ENCODE measurements at places on chromosomes 4 and X. TPM values are rescaled to one million over a fixed set of nuclear protein-coding genes. Genes with fewer than 3 reads are reported as not detected.

DNA sequence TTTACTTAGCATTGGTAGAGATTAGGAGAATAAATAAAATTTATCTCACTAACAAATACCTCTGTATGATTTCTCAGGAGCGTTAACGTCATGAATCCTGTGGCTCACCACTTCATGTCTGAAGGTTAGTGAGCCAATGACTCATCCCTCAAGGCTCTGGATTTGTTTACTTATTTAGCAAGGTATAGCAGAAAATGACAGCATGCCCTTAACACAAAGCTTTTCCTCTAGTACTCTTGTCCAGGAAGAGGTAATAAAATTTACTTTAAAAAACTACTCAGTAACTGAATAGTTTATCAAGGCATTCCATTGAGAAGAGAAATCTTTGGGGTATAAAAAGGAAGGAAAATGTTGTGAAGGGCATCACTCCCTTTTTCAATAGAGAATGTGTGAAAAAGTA is 823.8 kb downstream of the CCSER1 start:
- DNase-seq, result peak; percentile 86

DNA sequence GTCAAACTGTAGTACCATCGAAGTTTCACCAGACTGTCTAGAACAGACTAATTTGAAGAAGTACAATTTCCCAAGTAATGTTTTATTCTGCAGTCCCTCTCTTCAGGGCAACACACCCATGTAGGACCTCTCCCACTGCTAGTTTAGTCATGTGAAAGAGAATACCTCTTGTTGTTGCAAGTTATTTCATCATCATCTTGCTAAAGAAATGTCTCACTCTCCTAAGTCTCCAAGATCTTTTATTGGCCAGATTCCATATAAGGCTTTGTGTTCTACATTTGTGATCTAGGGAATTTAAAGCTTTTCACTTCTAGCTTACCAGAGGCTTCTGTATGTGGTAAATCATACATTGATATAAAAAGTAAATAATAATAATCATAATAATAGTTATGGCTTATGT is 745.3 kb upstream of the MAGEB2 start:
- DNase-seq, result peak; percentile 11

DNA sequence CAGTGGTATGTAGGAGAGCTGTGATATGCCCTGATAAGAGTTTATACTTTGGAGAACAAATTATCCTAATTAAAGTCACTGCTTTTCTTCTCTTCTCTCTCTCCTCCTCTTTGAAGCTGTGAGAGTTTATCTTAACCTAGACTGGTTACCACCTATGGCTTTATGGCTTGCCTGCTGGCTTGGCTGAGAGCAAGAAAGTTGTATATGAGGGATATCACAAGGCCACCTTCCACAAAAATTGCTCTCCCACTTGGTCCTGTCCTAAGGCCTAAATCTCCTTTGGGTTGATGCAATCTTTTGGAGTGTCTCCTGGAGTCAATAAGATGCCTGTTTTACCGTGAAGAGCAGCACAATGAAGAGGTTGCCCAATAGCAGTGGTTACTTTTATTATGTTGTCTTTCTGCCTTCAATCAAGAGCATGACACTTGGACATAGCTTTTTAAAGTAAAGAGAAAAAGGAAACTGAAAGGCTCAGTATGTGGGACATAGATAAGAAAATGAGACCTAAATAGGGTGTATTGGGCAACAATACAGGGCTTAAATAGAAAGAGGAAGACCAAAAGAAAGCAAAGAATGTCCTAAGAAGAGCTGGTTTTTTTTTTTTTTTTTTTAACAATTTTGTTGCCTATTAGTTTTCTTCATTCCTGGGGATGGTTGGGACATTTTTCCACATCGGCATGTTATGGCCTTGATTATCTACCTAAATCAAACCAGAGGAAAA is 9.2 kb downstream of the GUCY1A1 start:
- DNase-seq, result no peak

- peak; percentile 87 for DNase-seq
Measured at GRCh38 chrX:69109706-69110105, 55.5 kb downstream of the PJA1 start.

GRCh38 chrX:153647461-153648357 is 706 bp downstream of the DUSP9 start:
- no peak for DNase-seq

DNA sequence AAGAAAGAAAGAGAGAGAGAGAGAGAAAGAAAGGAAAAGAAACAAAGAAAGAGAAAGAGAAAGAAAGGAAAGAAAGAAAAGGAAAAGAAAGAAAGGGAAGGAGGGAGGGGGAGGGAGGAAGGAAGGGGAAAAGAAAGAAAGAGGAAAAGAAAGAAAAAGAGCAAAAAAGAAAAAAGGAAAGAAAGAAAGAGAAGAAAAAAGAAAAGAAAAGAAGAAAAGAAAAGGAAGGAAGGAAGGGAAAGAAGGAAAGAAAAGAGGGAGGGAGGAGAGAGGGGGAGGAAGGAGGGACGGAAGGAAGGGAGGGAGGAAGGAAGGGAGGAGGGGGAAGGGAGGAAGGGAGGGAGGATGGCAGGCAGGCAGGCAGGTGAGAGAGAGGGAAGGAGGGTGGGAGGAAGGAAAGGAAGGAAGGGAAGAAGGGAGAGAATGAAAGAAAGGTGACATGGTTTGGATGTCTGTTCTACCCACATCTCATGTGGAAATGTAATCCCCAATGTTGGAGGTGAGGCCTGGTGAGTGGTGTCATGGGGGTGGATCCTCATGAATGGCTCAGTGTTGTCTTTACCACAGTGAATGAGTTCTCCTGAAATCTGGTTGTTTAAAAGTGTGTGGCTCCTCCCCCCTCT is 83.0 kb upstream of the DCLK2 start:
- DNase-seq, result no peak

DNA sequence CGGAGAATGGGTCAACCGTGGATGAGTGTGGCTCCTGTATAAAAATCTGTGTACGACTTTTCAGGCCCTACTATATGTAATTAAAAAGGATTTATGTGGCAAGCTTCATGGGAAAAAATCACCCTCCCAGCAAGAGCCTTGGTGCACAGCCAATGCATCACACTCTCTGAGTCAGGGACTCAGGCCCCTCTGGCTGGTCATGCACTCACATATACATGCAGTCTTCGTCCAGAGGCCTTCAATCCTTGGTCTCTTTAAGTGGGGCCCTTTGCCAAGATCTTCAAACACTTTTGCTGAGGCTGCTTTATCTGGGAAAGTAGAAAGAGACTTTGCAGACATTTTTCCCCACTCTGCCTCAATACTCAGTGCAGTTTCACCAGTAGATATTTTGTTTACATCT is 311.4 kb upstream of the FSTL5 start:
- no peak for DNase-seq

DNA sequence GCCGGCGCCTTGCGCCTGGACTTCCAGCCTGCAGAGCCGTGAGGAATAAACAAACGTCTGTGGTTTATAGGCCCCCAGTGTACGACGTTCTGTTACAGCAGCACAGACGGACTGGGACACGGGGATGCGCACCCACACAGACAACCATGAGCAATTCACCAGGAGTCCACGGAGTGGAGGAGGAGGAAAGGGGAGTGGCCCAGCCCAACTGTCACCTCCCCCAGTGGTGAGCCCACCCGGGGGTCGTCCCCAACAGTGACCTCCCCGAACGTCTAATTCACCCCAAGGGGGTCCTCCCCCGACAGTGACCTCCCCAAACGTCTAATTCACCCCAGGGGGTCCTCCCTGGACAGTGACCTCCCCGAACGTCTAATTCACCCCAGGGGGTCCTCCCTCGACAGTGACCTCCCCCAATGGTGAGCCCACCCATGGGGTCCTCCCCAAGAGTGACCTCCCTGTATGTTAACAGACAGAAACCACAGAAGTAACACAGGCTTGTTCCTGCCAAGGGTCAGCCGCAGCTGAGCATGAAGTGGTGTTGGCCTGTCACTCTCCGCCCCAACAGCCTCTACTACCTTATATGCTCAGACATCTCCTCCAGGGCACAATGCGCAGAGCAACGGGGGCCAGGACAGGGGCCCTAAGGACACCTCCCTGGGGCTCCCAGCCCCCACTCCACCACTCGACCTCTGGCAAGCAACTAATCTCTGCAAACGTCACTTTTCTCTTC is 6.2 kb downstream of the GAK start:
- no peak for DNase-seq

DNA sequence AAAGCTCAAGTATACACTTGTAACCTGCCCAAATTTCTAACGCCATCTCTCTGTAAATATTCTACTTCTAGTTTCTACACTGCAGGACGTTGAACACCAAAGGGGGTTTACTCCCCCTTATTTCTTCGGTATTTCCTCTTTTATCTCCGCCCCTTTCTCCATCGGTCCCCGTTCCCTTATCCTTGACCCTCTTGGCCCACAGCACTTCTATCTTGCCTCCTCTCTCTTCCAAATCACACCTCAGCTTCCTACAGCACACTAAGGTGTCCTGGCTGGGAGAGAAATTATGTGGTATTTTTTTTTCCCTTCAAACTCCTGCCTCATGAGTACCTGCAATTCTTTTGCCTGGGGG is 715 bp downstream of the ZMAT1 start:
- no peak for DNase-seq

DNA sequence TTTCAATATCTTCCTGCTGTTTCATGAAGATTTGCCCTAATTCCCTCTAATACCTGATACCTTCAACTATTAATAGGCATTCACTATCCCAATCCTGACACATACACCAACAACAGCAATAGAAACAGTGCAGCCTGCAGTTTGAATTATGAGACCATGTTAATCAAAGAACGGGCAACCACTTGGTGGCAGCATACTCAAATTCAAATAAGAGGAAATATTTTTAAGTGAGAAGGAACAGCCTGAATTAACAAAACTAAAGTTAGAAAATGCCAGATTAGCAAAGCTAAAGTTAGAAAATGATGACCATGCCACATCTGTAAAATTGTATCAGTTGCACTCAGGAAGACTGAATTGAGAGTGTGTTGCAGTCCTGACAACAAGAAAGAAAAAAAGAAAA is 204.9 kb downstream of the SMARCA1 start:
- no peak for DNase-seq

DNA sequence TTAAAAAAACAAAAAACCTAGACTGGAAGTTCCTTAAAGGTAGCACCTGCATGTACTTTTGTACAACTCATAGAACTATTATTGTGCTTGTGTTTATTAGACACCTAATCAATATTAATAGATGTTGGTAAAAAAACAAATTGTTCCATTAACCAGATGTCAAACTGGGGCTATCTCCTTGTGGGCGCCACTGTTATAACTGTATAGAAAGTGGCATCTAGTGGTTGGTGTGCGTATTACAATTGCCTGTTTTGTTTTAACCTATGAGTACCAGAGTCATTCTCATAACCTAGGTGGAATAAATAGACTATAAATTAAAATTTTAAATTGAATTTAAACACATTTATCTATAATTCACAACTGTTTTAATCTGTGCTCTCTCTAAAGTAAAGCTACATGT is 97.4 kb downstream of the COL4A5 start:
- DNase-seq, result peak; percentile 21

DNA sequence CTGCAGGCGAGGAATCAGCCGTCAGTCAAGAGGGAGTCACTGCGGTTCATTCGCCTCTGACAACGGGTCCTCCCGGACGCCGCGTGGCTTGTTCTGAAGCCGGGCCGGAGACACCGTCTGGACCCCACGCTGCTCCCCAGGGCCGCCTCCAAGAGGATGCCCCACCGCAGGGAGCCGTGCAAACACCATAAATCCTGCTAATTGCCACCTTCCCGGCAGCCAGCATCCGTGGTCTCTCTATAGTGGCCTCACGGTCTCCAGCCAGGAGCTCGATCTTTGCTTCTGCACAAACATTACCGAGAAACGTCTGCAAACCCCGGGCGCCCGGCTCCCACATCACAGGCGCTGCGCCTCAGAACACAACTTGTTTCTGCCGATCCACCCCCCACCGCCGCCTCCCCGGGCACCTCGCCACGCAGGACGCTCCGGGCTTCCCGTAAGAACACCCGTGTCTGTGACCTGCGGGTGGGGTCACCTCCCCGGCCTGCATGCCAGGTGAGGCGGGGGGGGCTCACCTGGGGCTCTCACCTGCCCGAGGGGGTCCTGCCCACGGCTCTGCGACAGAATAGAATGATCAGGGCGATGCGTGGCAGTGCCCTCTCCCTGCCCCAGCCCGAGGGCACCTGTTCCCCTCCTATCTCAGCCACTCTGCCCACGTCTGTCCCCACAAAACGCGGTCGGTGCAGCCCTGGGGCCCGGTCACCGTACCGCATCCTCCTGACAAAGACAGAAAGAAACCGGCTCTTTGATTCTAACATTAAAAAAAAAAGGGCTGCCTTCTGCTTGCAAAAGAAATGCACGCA is 32.4 kb upstream of the PPP2R3B start:
- DNase-seq, result no peak

GRCh38 chr4:164210377-164210776 is 543.6 kb upstream of the SMIM31 start:
- no peak for DNase-seq

- DNase-seq, result no peak
Measured at GRCh38 chrX:44953734-44954502, 80.9 kb downstream of the KDM6A start.

DNA sequence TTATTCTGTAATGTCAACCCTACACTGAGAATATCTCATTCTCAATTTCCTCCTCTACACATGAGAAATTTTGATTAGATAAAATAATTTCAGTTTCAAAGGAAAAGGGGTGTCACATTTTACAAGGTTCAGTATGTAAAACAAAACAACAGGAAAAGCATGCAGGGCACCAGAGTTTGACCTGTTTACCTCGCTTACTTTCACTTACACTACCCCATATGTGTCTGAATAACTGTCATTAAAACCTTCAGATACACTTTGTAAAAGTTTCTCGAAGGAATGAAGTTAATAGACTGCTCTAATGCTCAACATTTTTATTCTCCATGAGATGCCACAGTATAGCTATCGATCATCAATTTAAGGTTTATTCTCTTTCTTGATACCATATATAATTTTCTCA is 12.3 kb upstream of the PCDH10 start:
- no peak for DNase-seq

DNA sequence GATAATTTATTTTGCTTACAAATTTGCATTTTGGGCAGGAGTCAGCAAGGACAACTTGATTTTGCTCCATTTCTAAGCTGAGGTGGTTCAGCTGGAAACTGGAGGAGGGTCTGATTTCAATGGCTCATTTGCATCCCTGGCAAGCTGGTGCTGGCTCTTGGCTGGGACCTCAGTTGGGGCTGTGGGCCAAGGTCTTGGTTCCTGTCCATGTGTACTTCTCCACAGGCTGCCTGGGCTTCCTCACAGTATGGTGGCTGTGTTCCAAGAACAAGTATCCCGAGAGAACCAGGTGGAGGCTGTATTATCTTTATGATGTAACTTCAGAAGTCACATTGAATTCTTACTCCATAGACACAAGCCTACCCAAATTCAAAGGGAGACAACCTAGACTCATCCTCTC is 77.0 kb upstream of the STX18 start:
- no peak for DNase-seq

- no peak for DNase-seq
Measured at GRCh38 chrX:37946197-37946596, 60.2 kb upstream of the SYTL5 start.

GRCh38 chr4:15568821-15569220 is 86.3 kb downstream of the FBXL5 start:
- no peak for DNase-seq

- DNase-seq, result no peak
Measured at GRCh38 chr4:52260514-52261210, 209.6 kb downstream of the SPATA18 start.

The VCX3B gene
- not detected for polyA plus RNA-seq

The MAB21L2 gene
- polyA plus RNA-seq, result not detected

The TRIML2 gene
- 48.9 TPM for polyA plus RNA-seq

The AADAT gene
- polyA plus RNA-seq, result 5.9 TPM

All from foreskin keratinocyte (primary cell).